ENCODE measurements at places on chromosomes 3 and 15.

- no peak for DNase-seq
Measured at GRCh38 chr3:194908496-194908895, 222.8 kb downstream of the FAM43A start.

DNA sequence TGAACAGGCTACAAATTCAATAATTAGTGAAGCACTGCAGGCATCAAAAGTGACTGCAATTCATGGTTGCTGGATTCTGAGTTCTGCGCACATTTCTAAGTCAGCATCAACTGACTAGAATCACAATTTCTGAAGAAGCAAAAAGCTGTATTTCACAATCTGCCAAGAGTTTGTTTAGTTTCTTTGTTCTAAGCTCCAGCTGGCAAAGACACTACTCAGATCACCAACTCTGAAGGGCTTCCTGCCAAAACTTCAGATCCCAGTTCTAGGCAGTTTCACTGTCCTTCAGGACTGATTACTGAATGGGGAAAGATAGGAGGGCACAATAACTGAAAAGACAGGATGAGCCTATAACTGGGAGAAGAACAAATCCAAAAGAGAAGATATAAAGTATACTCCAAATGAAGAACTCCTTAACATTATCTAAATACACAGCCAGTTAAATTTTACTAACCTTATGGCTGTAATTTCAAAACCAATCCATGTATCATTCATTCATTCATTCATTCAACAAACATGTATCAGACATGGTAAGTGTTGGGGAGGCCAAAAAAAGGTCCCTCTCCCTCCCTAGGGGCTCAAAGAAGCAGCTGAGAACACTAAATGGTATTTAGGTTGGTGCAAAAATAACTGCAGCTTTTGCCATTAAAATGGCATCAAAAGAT is 17.1 kb downstream of the TJP1 start:
- no peak for DNase-seq

- DNase-seq: no peak
Measured at GRCh38 chr3:134481166-134481565, 4.6 kb downstream of the ANAPC13 start.

DNA sequence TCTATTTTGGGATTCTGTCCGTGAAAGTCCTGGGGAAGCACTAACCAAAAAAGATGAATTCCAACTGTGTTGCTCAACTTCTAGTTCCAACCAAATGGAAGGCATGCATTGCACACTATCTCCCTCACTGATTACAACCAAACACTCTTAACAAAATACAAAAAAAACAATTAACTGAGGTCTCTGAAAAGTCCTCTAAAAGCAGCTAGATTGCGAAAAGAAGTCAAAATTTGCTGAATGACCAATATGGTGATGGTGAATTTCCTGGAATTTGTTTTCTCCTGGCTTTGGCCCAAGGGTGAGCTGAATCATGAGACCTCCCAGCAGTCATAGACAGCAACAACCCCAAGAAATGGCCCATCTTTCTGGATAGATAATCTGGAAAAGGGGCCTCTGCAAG is 28.3 kb downstream of the CYP19A1 start:
- DNase-seq: no peak

DNA sequence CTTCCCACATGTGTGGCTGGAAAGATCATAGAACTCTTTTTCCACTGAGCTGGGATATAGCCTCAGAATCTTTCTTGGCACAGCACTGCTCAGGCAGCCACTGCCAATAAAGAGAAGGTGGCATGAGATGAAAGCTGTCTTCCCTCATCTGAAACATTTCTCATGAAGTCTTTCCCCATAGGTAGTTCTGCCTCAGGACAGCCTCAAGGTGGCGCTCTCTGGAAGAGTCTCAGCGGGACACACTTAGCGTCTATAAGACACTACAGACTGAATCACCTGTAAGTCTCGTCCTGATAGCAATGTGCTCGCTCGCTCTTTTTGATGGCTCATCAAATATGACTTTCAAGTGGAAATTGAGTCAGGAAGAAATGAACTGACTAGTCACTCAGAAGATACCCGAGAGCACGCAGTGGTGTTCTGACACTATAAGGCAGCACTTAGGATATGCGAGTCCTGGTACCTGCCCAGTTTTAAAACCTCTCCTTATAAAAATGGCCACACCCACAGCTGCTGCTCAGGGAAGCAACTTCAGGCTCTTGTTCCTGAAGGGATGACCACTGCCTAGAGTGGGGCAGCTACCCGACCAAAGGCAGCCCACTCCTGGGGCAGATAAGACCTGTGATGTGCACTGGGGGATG is 269.5 kb downstream of the SUCLG2 start:
- DNase-seq: no peak

GRCh38 chr15:82044373-82045178 is 1.2 kb downstream of the MEX3B start:
- DNase-seq: no peak

DNA sequence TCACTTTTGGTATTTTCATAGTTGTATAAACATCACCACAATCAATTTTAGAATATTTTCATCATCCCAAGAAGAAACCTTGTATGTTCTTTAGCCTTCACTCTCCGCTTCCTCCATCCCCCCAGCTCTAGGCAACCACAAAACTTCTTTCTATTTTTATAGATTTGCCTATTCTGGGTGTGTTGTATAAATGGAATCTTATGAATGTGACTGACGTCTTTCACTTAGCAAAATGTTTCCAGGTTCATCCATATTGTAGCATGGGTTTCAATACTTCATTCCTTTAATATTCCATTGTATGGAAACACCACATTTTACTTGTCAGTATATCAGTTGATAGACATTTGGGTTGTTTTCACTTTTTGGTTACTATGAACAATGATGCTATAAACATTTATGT is 335.8 kb upstream of the GOLIM4 start:
- no peak for DNase-seq

DNA sequence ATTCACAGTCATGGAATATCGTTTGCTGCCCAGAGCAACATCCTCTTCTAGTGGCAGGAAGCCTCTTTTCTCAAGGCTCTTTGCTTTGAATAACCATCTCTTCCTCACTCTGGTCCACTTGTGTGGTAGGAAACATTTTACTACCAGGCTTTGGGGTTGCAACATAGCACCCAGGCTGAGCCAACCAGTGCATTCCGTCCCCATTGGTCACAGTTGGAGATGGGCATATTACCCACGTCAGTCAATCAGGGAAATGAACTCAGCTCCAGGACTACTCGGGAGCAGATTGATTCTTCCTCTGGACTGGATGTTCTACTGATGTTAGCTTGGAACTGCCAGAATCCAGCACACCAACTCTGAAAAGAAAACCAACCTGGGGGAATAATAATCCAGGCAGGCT is 4.2 kb upstream of the PEX5L start:
- DNase-seq: no peak

DNA sequence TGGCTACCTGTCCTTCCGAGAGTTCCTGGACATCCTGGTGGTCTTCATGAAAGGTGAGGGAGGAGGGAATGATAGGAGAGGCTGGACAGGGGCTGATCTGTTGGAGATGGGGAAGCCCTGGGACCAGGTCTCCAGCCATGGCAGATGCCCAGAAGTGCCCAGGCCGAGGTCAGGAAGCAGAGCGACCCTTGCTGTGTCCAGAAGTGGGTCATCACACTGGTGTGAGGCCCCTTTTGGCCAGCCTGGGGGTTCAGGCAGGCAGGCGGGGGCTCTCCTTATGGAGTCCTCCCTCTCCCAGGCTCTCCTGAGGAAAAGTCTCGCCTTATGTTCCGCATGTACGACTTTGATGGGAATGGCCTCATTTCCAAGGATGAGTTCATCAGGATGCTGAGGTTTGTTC is 17.8 kb downstream of the DUOX1 start:
- DNase-seq: no peak

DNA sequence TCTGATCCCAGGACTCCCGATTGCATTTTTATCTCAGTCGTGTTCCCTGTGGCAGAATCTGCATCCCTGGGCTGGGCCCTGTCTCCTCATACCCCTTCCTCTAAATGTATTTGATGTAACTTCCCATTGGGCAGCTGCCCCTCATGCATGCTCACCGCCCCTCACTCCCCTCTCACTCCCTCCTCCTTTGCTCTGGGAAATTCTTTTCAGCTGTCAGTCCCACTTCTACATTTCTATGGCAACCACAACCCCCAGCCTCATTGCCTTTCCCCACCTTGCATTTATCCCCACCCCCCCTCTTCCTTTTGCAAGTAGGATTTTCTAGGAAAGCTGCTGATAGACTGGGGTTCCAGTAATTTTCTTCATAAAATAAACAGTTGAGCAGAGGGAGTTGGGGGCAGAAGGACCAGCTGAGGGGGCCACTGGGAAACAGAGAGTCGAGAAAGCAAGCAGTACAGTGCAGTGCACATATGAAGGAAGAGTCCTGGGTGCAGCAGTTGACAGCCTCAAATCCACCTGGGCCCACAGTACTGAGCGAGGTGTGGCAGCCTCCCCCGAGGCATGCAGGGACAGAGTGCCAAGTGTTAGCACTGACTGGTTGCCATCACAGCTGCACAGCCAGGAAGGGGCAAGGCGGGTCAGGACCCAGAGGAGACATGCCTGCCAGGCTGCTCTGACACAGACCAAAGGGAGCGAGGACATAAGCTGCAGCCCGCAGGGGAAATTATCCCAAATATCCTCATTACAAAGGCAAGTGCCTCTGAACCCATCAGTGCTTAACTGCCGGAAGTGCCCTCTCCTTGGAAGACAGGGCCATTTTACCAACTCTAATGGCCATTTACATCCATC is 476.3 kb downstream of the EPHB1 start:
- no peak for DNase-seq

DNA sequence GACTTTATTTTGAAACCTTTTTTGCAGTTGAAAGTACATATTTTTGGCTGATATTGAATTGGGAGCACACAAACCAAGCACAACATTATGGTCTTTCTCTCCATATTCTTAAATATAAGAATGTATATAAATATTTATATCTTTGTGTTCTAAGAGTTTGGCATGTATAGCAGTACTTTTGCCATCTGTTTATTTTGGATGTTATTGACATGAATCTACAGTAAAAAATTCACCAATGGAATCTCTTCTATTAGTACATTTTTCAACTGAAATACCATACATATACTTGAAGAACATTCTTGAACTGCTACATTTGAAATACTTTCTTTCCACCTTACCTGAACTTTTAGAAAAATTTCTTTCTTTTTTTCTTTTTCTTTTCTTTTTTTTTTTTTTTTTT is 109.2 kb upstream of the STRIT1 start:
- no peak for DNase-seq

DNA sequence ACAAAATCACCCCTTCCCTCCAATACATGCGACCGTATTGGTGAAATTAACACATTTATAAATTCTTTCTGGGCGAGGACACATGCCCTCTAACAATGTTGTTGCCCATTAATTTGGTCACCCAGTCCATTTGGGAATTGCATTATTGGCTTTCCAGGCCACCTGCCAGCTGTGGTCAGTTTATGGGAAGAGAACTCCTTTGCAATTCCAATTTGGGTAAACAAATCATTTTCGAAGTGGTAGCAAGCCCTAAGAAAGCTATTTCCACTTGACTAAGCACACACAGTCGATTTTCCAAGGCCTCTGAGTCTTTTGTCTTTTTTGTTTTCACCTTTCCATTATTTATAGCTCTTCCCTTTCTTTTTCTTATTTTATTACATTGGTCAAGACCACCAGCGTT is 362.3 kb upstream of the RGMA start:
- DNase-seq: no peak

DNA sequence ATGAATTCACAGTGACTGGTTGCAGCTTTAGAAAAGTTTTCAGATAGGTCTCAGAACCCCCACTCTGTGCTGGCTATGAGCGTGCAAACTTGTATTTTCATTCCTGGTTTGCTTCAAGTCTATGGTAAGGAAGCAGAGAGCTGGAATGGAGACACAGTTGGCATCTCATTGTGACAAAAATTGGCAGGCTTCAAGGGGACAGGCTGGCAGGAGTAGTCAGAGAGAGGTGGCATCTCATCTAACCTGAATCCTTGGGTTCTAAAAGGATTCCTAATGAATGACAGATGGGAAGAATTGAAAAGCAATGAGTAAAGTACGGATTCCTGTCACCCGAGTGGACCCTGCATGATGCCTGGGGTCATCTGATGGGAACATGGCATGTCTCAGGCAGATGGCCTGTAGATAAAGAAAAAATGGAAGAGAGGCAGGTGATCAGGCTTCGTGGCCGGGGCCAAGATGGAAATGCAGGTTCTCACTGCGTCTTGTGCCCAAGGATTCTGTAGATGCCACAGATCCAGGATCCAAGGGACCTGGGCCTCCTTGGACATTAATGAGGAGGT is 89.4 kb upstream of the ABHD17C start:
- no peak for DNase-seq

- no peak for DNase-seq
Measured at GRCh38 chr15:39698444-39699390, 83.9 kb downstream of the FSIP1 start.

- DNase-seq: no peak
Measured at GRCh38 chr15:27730868-27731267, 368.2 kb downstream of the OCA2 start.

DNA sequence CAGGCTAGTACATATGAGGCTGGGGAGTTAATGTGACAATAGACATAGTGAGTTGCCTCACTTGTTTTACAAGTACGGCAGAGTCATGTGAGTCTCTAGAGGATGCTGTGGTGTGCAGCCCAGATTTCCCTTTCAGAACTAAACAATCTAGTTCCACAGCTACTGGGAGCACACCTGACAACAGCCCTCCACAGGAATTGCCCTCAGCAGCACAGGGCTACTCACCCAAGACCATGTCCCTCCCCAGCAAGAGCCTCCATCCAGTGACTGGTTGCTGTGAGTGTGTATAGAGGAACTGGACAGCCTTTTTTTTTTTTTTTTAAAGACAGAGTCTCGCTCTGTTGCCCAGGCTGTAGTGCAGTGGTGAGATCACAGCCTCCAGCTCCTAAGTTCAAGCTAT is 40.2 kb upstream of the UBE2E2 start:
- no peak for DNase-seq

DNA sequence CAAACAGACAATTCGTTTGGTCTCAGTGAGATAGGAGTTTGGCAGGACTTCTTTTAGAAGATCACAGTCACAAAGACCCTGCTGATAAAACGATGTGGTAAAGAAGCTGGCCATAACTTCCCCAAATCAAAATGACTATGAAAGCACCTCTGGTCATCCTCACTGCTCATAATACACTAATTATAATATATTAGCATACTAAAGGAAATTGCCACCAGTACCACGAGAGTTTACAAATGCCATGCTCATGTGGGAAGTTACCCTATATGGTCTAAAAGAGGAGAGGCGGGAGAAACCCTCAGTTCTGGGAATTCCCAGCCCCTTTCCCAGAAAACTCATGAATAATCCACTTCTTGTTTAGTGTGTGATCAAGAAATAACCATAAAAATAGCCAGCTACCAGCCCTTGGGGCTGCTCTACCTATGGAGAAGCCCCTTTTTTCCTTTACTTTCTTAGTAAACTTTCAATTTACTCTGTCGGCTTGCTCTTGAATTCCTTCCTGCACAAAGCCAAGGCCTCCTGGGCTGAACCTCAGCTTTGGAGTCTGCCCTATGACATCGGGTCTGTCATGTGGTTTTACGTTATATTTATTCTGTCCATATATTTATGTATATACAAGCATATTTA is 115.8 kb upstream of the IGSF10 start:
- DNase-seq: no peak

GRCh38 chr3:78545827-78546226 is 1222.0 kb downstream of the ROBO1 start:
- DNase-seq: no peak

Measured in central memory CD8-positive, alpha-beta T cell (primary cell).